Osteocyte (in vitro differentiated cells): ENCODE measurements at places on chromosomes 2 and 18. TPM values are rescaled to one million over a fixed set of nuclear protein-coding genes. Genes with fewer than 3 reads are reported as not detected.

The FEV gene
- total RNA-seq = not detected in 2 replicates

- H3K4me1 ChIP-seq = no peaks in the 10 kb centered on the region
- H3K27me3 ChIP-seq = peaks cover 16% of the 10 kb centered on the region
- peaks cover 2% of the 10 kb centered on the region for H3K36me3 ChIP-seq
- H3K4me3 ChIP-seq = no peak overlapping the region
- DNase-seq = no peak
These were observed 152.6 kb downstream of the RTN4 start for GRCh38 chr2:54897420-54898310.

DNA sequence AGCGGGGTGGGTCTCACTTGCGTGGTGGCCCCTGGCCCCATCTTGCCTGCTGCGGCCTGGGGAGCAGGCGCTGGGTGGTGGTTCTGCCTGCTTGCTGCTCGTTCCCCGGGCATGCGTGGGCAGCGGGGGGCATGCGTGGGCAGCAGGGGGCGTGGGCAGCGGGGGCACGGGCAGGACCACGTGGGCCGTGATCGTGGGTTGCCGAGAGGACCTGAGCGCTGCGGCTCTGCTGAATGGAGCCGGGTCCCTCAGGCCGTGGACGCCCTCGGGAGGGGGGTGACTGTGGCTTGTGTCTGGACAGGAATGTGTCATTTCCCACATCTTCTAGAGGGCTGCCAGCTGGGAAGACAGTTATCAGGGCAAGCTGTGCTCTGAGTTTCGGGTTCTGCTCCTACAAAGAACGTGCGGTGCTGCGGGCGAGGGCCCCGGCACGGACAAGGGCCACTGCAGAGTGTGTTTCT, 8.3 kb upstream of the GAL3ST2 start:
- H3K27me3 ChIP-seq = no peaks in the 10 kb centered on the region
- H3K4me3 ChIP-seq = no peak overlapping the region
- no peak overlapping the region for H3K27ac ChIP-seq
- H3K36me3 ChIP-seq = no peaks in the 10 kb centered on the region
- H3K4me1 ChIP-seq = peaks cover 8% of the 10 kb centered on the region
- peak; percentile 81 for DNase-seq

- H3K27ac ChIP-seq = no peak overlapping the region
- H3K27me3 ChIP-seq = no peaks in the 10 kb centered on the region
- H3K4me1 ChIP-seq = peaks cover 5% of the 10 kb centered on the region
- H3K36me3 ChIP-seq = peaks cover 30% of the 10 kb centered on the region
- DNase-seq = no peak
- no peak overlapping the region for H3K4me3 ChIP-seq
These were observed 101.7 kb upstream of the ALPP start for GRCh38 chr2:232276733-232277313.

- DNase-seq = no peak
- H3K27me3 ChIP-seq = peaks cover 4% of the 10 kb centered on the region
- no peak overlapping the region for H3K27ac ChIP-seq
- no peak overlapping the region for H3K4me3 ChIP-seq
- no peaks in the 10 kb centered on the region for H3K36me3 ChIP-seq
- peaks cover 2% of the 10 kb centered on the region for H3K4me1 ChIP-seq
These were observed 23.0 kb downstream of the ERMN start for GRCh38 chr2:157302492-157303099.

DNA sequence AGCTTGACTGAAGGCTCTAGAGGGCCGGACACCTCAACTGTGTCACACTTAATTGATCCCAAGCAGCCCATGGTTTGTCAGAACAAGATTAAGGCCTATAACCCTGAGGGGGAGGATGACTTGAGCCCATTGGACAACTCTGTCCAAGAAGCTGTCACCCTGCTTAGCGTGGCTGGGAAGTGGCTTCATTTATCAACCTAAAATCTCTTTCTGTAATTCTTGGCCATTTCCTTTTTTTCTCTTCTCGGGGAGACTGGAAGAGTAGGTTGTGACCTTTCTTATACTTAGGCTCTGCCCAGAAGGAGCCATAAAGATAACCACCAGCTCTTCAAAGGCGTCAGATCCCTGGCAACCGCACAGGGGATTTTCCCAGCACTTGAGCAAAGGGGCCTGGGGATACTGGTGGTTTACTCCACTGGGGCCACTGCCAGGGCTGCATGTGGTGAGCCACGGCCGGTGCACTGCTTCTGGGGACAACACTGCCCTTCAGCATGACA, 265.5 kb downstream of the CYRIA start:
- H3K27me3 ChIP-seq = no peaks in the 10 kb centered on the region
- H3K4me1 ChIP-seq = no peaks in the 10 kb centered on the region
- no peak overlapping the region for H3K4me3 ChIP-seq
- DNase-seq = no peak
- H3K27ac ChIP-seq = no peak overlapping the region
- H3K36me3 ChIP-seq = no peaks in the 10 kb centered on the region

DNA sequence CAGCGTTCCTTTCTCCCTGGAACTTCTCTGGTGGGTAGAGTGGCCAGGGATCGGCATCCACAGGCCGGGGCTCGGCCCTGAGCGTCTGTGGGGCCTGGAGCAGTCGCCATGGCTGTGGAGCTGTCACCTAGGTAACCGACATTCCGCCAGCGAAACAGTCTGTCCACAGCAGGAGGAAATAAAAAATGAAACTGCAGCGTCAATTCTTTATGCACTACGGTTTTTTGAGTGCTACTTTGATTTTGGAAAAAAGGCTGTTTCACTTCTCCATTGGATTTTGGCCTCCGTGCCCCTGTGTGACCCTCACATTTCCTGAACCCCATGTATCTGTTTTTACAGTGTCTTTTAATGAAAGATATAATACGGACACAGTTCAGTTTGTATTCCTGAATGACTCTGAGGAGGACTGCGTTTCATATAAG, 163.4 kb downstream of the LDLRAD4 start:
- peak; percentile 83 for DNase-seq
- H3K27ac ChIP-seq = peak overlapping the region; percentile 99
- H3K4me1 ChIP-seq = peaks cover 27% of the 10 kb centered on the region
- peaks cover 4% of the 10 kb centered on the region for H3K27me3 ChIP-seq
- no peaks in the 10 kb centered on the region for H3K36me3 ChIP-seq

GRCh38 chr2:207041279-207041678, 102.0 kb downstream of the CPO start:
- peaks cover 31% of the 10 kb centered on the region for H3K4me1 ChIP-seq
- H3K4me3 ChIP-seq = no peak overlapping the region
- no peak for DNase-seq
- no peaks in the 10 kb centered on the region for H3K36me3 ChIP-seq
- H3K27me3 ChIP-seq = no peaks in the 10 kb centered on the region

GRCh38 chr18:44915661-44916060, 235.0 kb downstream of the SETBP1 start:
- peaks cover 34% of the 10 kb centered on the region for H3K4me1 ChIP-seq
- peaks cover 4% of the 10 kb centered on the region for H3K36me3 ChIP-seq
- no peak for DNase-seq
- no peak overlapping the region for H3K4me3 ChIP-seq

The C2orf80 gene
- not detected in 2 replicates for total RNA-seq

DNA sequence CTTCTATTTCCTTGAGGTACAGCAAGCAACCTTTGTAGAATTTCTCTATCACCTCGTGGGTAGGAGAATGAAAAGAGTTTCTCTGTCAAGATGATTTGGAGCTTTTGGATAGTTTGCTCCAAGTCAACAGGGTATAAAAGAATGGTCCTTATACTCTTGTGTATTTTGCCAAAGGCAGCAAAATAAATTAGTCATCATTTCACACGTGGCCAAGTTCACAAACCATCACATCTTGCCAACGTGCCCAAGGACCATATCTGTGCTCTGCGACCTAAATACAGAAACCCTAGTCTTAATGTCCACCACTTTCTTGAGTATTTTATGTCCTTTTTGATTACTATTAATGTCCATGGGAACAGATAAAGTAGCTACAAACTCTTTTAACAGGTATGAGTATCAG, 262.9 kb downstream of the AFF3 start:
- no peak for DNase-seq
- H3K27ac ChIP-seq = peak overlapping the region; percentile 89
- H3K4me3 ChIP-seq = no peak overlapping the region
- peaks cover 16% of the 10 kb centered on the region for H3K36me3 ChIP-seq
- no peaks in the 10 kb centered on the region for H3K27me3 ChIP-seq

GRCh38 chr2:1603059-1603458, 141.3 kb downstream of the PXDN start:
- no peak overlapping the region for H3K27ac ChIP-seq
- H3K4me1 ChIP-seq = peaks cover 26% of the 10 kb centered on the region
- no peaks in the 10 kb centered on the region for H3K36me3 ChIP-seq
- peaks cover 11% of the 10 kb centered on the region for H3K27me3 ChIP-seq
- no peak overlapping the region for H3K4me3 ChIP-seq

The CD226 gene
- total RNA-seq = 0.46 and 0.81 TPM in 2 replicates

DNA sequence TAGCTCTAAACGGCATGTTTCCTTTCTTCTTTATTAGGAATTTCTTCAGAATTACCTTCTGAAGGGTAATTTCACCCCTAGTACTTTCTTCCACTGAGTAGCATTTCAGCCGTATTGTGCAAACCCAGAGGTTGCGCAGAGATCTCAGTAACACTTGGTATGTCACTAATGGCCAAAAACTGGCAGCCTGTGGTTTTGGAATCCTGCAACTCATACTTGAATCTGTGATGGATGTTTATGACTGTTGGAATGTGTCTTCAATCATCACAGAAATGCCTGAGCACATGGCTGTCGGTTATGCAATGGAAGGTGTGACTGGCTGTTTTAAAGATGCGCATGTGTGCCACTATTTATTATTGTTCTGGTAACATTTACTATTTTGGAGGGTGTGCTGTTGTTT, 100.0 kb downstream of the COLEC12 start:
- H3K27ac ChIP-seq = no peak overlapping the region
- no peak for DNase-seq
- H3K4me3 ChIP-seq = no peak overlapping the region
- H3K36me3 ChIP-seq = peaks cover 13% of the 10 kb centered on the region
- H3K4me1 ChIP-seq = peaks cover 47% of the 10 kb centered on the region

DNA sequence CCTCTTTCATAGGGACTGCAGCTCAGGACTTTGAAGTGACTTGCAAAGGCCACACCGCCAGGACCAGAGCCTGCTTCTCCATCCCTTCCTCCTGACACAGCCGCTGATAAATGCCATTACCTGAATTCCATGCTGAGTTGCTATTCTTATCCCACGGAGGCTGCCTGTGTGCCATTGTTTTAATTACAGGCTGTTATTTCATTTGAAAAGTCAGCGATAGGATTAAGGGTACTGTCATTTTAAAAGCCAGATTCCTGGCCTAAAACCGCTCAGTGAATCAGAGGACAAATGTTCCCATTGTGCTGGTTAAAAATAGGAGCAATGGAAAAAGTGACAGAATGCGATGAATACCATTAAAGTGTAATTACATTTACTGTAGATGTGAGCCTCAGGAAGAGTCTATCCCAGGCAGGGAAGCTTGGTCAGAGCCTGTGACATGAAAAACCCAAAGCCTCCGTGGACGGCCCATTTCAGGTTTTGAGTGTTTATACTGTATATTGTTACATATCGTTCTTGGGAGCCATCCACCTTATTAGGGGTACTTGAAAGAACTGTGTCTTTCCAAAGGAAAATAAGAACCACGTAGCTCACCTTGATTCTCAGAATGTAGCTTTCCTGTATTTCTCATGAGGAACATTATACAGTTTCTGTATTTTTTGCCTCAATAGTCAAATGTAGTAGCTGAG, 41.3 kb downstream of the PDCL3 start:
- peak overlapping the region; percentile 51 for H3K27ac ChIP-seq
- peaks cover 5% of the 10 kb centered on the region for H3K27me3 ChIP-seq
- no peaks in the 10 kb centered on the region for H3K36me3 ChIP-seq
- H3K4me1 ChIP-seq = peaks cover 15% of the 10 kb centered on the region

The NEU4 gene
- total RNA-seq = not detected in 2 replicates

The SERPINB12 gene
- not detected in 2 replicates for total RNA-seq

The ASB18 gene
- not detected in 2 replicates for total RNA-seq

The THOC1 gene
- 36.5 and 39.7 TPM in 2 replicates for total RNA-seq

- H3K27ac ChIP-seq = peak overlapping the region; percentile 97
- H3K27me3 ChIP-seq = no peaks in the 10 kb centered on the region
- peaks cover 28% of the 10 kb centered on the region for H3K4me1 ChIP-seq
- H3K36me3 ChIP-seq = peaks cover 29% of the 10 kb centered on the region
These were observed 166.6 kb downstream of the TNS1 start for GRCh38 chr2:217835931-217836891.

The GPR45 gene
- total RNA-seq = not detected in 2 replicates
